ENCODE measurements at places on chromosomes 3 and 15.

DNA sequence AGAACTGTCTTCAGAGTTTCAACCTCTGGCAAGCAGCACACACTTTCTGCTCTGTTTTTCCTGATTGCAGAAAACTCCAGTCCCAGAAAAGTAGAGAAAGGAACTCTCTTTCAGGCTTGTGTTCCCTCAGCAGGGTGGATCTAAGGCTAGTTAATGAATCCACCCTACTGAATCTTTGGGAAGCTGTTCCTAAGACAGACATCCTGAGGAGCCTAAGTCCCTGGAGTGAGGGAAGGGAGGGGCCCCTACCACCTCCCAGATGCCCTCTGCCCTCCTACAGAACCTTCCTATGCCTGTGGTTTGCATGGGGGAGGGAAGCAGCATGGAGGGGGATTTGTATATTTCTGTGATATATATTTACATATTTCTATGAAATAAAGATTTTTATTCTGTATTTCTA, 124.4 kb downstream of the ANO10 start:
- DNase-seq = no peak

- DNase-seq = no peak
These were observed 17.3 kb downstream of the KPNA1 start for GRCh38 chr3:122497425-122497824.

DNA sequence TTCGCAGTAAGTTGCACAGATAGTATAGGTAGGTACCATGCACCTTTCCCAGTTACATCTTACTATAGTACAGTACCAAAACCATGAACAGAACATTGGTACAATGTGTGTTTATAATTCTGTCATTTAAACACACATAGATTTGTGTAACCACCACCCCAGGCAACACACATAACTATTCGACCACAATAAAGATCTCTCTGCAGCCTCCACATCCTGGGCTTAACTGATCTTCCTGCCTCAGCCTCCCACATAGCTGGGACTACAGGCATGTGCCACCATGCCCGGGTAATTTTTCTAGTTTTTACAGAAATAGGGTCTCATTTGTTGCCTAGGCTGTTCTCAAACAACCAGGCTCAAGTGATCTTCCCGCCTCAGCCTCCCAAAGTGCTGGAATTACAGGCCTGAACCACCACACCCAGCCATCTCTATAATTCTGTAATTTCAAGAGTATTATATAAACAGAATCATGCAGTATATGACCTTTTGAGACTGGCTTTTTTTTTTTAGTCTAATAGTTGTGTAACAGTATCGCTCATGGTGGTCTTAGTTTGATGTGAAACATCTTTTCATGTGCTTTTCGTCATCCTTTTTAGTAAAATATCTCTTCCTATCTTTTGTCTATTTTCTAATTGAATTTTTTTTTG, 13.3 kb upstream of the TMF1 start:
- DNase-seq = no peak

GRCh38 chr15:83835479-83835878, 181.6 kb downstream of the ADAMTSL3 start:
- no peak for DNase-seq

DNA sequence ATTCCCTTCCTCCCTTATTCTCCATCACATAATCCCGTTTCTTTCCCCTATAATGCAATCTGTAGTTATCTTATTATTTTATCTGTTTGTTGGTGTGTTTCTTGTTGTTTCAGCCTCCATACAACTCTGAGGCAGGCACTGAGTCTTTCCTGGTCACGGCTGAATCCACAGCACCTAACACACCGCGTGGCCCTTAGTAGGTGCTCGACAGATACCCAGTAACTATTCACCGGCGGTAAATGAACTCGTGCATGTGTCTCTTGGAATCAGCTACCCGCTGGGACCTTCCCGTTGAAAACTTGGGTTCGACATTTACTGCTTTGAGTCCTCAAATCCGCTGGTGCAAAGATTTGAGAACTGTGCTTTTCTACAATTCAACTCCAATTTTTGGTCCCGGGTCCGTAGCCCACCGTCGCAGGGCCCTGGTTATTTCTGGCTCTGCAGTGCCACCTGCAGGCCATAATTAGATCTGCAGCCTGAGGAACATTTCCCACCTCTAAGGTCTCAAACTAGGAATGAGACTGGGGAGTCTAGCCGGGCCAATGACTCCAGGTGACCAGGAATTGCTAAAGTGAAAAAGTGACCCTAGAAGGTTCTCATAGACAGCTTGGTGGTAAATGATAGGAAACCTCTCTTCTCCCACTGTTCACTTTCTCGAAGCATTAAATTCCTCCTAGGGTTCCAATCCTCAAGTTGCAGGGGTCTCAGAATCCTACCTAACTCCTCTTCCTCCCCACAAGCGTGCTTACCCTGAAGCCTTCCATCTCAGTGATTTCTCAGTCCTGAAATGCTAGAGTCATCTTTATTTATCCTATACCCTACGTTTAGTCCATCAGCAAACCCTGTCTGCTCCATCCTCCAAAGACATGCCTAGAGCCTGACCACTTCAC, 40.0 kb upstream of the TRH start:
- DNase-seq = no peak

- DNase-seq = no peak
These were observed 82.5 kb upstream of the DCBLD2 start for GRCh38 chr3:98984024-98984423.

DNA sequence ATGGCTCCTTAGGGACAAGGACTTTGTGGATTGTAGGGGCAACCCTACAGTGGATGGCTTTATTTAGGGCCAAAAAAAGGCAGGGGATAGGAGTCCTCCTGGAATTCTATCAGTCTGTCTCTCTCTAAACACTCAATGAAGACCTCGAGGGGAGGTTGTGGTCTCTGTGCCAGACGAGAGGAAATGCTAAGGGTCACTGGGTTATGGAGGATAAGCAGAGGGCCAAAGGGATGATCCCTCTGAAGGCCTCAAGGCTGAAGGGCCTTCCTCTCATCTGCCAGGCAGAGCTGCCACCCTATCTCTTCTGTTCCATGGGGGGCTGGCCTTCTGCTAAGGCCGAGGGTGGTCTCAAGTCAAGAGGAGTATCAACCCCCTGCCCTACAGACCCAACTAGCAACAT, 27.0 kb downstream of the PLXNB1 start:
- no peak for DNase-seq

- no peak for DNase-seq
These were observed 229.7 kb upstream of the EIF1B start for GRCh38 chr3:40079847-40080240.

GRCh38 chr15:88016406-88016805, 240.1 kb downstream of the NTRK3 start:
- DNase-seq = no peak

- no peak for DNase-seq
These were observed 1.4 kb downstream of the ZNF609 start for GRCh38 chr15:64461721-64462162.

GRCh38 chr15:79296583-79296982, 14.1 kb downstream of the ANKRD34C start:
- no peak for DNase-seq

DNA sequence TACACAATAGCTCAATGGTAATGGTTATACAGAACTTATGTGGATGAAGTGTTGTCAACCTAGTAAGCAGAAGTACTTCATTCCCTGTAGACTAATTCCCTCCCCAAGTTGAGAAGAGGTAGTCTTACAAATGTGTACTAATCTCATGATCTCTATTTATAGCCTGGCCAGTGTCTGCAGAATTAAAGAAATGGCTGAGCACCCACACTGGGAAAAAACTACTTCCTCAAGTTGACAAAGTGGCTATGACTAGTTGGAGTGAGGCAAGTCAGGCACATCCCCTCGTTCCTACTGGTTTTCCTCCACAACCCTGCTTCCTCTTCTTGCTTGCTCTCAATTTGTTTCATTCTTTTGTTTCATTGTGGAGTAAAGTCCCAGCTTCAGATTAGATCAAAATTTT, 566.7 kb upstream of the ZNF717 start:
- no peak for DNase-seq

- DNase-seq = peak; percentile 77
These were observed 656 bp downstream of the CD47 start for GRCh38 chr3:108090049-108090700.

- DNase-seq = no peak
These were observed 14.5 kb downstream of the C3orf20 start for GRCh38 chr3:14689247-14689980.

DNA sequence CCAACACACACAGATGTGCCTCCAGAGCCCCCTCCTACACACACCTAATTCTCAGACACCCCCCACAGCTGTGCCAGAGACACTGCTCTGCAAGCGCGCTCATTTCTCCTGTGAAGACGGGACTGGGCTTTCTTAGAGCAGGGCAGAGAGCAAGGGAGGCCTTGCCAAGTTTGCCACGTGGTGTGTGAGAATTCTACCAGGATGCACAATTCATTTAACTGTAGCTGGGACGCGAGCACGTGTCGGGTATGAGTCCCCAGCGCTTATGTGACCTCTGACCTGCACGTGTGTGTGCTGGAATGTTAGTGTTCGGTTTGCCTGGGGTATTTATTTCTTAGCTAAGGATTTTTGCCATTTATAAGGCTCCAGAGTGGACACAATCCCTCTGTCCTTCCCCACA, 37.0 kb downstream of the FEM1B start:
- no peak for DNase-seq

- DNase-seq = no peak
These were observed 32.3 kb downstream of the ZNF710 start for GRCh38 chr15:90033448-90033847.

DNA sequence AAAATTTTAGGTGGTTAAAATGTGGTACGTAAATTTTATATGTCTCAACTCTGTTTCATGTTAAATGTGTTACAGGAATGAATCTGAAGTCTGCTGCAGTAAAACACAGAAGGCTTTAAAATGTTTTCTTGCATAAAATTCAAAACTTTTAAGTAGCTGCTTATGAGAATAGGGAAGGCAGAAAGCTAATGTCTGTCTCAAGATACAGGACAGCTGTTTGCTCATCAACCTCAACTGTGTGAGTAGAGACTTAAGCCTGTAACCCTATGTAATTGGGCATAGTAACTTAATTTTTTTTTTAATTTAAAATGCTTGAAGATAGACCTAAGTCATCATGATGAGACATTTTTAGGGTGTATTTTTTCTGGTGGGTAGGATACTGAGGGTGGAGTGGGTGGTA, 38.9 kb downstream of the ZFAND6 start:
- DNase-seq = no peak

GRCh38 chr15:24899367-24899766, 55.4 kb upstream of the SNRPN start:
- DNase-seq = no peak

GRCh38 chr15:34496207-34496995, 58.8 kb upstream of the GOLGA8A start:
- no peak for DNase-seq

DNA sequence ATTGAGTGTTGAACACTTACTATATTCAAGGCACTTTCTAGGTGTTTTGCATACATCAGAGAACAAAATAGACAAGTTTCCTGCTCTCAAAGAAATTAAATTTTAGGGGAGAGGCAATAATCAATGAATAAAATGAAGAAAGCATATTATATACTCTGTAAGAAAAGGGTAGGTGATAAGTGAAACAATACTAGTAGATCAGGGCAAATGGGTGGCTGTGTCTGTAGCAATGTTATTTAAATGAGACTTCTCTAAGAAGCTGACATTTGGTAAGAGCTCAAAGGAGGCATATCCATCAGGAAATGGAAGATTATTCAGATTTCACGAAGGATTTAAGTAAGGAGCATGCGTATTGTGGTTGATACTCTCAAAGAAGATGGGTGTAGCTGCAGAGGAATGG, 1291.6 kb downstream of the NSUN3 start:
- no peak for DNase-seq

GRCh38 chr3:185887066-185887465, 50.7 kb downstream of the TRA2B start:
- no peak for DNase-seq

DNA sequence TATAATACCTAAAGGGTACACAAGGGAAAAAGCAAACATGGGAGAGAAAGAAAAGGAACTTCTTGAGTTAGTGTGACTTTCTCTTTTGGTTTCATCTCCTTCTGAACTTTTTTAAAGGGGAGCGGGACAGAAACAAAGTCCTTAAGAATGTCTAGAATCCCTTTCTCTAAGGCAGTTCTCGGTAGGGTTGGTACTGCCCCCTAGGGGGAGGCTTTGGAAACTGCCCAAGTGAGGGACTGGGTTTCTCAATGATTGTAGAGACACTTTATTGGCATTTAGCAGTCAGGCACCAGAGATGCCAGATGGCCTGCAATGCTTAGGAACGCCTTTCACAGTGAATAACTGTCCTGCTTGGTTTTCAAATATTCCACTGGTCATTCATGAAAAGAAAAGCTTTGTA, 172.7 kb downstream of the WDR72 start:
- DNase-seq = peak; percentile 48

DNA sequence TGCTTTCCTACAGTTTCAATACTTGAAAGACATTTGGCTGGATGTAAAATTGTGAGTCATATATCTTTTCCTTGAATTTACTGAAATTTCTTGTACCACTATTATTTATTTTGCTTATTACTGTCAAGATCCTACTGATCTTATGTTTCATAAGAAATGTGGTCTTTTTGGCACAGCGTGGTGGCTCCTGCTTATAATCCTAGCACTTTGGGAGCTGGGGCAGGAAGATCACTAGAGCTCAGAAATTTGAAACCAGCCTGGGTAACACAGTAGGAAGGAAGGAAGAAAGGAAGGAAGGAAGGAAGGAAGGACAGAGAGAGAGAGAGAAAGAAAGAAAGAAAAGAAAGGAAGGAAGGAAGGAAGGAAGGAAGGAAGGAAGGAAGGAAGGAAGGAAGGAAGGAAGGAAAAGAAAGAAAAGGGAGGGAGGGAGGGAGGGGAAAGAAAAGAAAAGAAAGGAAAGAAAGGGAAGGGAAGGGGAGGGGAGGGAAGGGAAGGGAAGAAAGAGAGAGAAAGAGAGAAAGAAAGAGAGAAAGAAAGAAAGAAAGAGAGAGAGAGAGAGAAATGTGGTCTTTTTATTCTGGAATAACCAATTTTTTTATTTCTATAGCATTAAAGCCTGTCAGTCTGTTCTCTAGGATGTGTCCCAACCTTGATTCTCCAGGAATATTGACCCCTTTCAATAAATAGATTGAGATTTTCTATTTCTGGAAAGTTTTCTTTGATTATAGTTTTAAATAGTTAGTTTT, 572.0 kb upstream of the TGFBR2 start:
- DNase-seq = no peak

DNA sequence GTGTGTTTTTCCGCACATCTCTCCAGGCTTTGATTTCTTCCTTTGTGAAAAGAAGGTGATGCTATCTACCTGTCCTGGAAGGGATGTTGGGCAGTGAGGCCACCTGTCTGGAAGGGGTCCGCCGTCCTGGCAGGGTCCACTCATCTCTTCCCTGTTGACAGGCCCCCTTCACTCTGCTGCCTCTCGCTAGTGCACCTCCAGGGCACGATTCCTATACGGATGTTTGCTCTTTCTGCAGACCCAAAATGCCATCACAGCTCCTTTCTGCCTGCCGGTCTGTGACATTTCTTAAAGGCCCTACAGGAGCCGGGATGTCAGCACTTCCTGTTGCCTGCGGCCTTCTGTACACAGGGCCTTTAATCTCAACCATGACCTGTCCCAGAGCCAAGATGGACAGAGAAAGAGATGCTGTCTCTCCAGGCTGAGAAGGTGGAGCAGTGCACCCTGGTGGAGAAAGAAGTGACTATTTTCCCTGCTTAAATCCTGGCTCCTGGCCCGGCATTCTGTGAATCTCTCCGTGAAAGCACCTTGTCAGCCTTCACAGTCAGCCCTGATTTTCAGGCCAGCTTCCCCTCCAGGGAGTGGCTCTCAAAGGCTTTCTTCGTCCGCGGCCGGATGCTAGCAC, 7.4 kb downstream of the FAM3D start:
- DNase-seq = no peak

GRCh38 chr15:90570643-90571042, 40.9 kb downstream of the CRTC3 start:
- no peak for DNase-seq

GRCh38 chr3:148932972-148933371, 58.4 kb upstream of the GYG1 start:
- DNase-seq = no peak

- no peak for DNase-seq
These were observed 50.3 kb downstream of the PAK2 start for GRCh38 chr3:196789885-196790359.
